ENCODE measurements at places on chromosomes 16 and 17.

GRCh38 chr16:27853651-27854050, 209.9 kb downstream of the GSG1L start:
- no peak for DNase-seq

GRCh38 chr17:5226940-5227878, 7.5 kb downstream of the SCIMP start:
- no peak for DNase-seq

DNA sequence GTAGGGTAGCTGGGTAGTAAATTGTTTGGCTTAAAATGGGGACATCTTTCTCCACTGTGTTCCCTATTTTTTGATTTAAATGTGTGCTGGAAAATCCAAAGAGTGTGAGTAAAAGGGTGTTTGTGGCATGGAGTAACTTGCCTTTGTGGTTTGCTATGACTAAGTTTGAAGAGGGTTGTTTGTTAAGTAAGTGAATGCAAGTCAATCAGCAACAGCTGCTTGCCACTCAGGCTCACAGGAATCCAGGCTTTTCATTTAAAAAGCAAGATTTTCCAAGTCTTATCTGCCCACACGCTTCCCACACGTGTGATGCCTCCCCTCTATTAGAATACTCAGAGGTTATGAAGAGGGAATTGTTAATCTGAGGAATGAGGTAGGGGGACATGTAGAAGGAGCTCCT, 847.7 kb upstream of the RBFOX1 start:
- no peak for DNase-seq

- no peak for DNase-seq
Measured at GRCh38 chr16:11446566-11447119, 101.4 kb downstream of the RMI2 start.

DNA sequence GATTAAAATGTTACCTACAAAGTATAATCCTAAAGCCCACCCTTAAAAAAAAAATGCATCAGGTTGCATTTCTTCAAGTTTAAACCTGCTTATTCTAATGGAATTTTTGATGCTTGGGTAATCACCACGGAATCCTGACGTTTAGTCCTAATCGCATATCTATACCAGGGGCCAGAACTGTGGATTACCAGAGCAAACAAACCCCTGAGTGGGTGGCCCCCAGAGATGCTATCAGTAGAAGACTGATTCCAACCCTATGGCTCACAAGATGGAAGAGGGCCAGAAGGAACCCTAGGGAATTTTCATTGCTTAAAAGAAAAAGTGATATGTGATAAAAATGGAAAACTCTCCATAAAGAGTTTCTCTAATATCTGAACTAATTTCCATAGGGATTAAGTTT, 152.2 kb upstream of the NOG start:
- DNase-seq: no peak

DNA sequence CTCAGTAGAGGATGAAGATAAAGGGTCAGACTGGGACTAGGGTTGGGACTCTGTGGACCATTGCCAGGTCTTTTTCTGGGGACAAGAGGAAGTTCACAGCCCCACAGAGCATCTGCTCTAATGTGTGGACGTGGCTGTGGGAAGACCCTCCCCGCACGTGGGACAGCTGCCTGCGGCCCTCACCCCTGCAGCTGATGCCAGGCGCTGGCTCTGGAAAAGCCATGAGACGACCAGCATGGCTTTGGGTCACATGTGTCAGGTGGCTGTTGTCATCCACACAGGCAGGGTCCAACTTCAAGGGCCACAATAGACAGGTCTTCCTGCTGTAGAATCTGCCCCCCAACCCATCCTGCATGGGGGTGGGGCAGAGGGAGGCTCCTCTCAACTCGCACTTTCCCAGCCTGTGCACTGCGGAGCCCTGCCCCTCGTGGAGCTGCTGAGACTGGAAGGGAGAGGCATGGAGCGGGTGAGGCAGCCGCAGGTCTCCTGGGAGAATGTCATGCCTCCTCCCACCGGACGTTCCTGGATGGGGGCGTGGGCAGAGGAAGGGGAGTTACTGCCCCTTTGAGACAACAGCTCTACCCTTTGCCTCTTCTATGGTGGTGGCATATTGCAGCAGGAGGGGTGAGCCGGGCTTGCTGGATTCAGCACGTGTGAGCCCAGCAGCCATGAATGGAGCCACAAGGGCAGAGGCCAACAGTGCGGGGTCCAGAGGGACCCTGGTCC, 53.4 kb downstream of the PIMREG start:
- DNase-seq: no peak

GRCh38 chr17:39217734-39218369, 7.9 kb downstream of the STAC2 start:
- no peak for DNase-seq

GRCh38 chr16:49986351-49987124, 38.5 kb upstream of the CNEP1R1 start:
- DNase-seq: no peak

GRCh38 chr16:66084306-66084705, 282.2 kb upstream of the CDH5 start:
- DNase-seq: no peak

DNA sequence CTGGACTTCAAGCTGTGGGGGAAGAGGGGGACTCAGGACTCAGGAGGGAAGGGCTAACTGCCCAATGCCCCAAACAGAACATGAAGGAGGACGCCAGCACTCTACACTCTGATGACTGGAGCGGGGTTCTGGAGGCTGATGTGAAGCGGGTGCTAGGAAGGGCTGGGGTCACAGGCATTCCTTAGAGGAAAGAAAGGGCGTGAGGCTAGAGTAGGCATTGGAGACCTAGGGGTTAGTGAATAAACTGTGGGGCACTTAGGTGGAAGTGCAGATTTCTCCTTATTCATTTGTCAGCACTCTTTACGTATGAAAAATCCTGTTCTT, 760 bp upstream of the LMF1 start:
- DNase-seq: no peak

- DNase-seq: no peak
Measured at GRCh38 chr16:54633943-54634362, 296.7 kb upstream of the IRX5 start.

- DNase-seq: no peak
Measured at GRCh38 chr16:86080131-86080875, 181.3 kb downstream of the IRF8 start.

- no peak for DNase-seq
Measured at GRCh38 chr17:65857718-65858117, 296.3 kb upstream of the AXIN2 start.

DNA sequence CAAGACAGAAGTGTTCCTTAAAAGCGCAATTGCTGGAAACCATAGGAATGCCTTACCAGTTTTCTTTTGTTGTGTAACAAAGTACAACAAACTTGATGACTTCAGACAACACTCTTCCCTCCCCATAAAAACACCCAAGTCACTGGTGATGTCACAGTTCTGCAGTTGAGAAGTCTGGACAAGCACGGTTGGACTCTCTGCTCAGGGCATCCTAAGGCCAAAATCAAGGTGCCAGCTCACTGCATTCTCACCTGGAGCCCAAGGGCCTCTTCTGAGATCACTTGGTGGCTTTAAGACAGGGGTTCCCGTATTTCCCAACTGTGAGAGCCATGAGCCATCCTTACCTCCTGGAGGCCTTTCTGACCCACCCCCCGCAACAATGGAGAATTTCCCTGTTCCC, 45.6 kb upstream of the MEAK7 start:
- no peak for DNase-seq

GRCh38 chr17:31715446-31715845, 143.6 kb downstream of the COPRS start:
- no peak for DNase-seq

GRCh38 chr16:57955572-57956188, 15.2 kb downstream of the CNGB1 start:
- no peak for DNase-seq

GRCh38 chr17:78110363-78111015, 18.1 kb downstream of the TMC6 start:
- DNase-seq: no peak

DNA sequence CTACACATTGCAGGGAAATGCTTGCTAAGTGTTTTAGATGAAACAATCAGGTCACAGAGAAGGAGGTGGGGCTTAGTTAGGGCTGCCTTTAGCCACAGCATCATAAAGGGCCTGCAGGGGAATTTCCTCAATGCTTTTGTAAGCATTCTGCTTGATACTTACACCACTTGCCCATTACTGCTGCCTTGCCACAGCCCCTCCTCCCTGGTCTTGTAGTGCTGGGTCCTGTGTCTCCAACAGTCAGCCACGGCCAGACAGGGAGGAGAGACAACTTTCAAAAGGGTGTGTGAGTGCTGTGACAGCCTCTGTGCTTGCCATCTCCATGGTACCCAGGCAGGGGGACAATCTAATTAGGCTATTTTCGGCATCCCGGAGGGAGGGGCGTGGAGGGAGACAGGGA, 111.2 kb downstream of the SHISA9 start:
- DNase-seq: no peak

DNA sequence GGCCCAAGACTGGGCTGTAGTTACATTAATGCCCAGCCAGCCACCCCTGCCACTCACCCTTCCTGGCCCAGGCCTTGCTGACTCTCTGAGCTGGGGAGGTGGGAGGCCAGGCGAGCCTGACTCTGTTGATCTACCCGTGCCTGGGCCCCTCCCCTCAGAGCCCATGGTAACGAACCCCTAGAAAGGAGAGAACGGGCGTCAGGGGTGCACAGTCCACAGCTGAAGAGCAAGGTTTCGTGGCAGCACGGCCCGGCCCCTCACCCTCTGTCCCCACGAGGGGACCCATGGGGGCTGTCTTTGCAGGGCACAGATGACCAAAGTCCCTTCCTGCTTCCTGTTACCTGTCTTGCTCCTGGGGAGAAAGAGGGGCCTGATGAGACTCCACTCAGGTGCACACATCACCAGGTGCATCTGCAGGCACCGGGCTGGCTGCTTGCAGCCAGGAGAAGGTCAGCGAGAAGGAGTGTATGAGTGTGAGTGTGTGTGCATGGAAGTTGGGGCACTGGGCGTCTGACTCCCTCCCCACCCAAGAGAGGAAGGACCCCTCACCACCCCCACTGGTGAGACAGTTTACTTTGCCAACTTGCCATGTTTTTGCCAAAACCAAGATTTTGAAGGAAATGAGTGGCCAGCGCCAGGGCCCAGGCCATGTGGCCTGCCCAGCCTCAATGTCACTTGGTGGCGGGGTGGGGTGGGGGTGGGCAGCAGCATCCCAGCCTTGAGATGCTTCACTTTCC, 359.1 kb downstream of the SEC14L1 start:
- no peak for DNase-seq

GRCh38 chr16:4365014-4365406, 6.6 kb upstream of the VASN start:
- no peak for DNase-seq

GRCh38 chr16:64749346-64749745, 372.5 kb downstream of the CDH11 start:
- DNase-seq: no peak

DNA sequence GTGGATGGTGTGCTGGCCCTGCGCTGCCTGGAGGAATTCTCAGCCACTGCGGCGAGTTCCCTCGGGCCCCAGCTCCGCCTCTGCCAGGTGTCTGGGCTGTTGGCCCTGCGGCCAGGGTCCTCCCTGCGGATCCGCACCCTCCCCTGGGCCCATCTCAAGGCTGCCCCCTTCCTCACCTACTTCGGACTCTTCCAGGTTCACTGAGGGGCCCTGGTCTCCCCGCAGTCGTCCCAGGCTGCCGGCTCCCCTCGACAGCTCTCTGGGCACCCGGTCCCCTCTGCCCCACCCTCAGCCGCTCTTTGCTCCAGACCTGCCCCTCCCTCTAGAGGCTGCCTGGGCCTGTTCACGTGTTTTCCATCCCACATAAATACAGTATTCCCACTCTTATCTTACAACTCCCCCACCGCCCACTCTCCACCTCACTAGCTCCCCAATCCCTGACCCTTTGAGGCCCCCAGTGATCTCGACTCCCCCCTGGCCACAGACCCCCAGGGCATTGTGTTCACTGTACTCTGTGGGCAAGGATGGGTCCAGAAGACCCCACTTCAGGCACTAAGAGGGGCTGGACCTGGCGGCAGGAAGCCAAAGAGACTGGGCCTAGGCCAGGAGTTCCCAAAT, 1.3 kb upstream of the TNFSF13 start:
- DNase-seq: no peak

GRCh38 chr17:35612924-35613521, 25.9 kb downstream of the AP2B1 start:
- peak; percentile 34 for DNase-seq

DNA sequence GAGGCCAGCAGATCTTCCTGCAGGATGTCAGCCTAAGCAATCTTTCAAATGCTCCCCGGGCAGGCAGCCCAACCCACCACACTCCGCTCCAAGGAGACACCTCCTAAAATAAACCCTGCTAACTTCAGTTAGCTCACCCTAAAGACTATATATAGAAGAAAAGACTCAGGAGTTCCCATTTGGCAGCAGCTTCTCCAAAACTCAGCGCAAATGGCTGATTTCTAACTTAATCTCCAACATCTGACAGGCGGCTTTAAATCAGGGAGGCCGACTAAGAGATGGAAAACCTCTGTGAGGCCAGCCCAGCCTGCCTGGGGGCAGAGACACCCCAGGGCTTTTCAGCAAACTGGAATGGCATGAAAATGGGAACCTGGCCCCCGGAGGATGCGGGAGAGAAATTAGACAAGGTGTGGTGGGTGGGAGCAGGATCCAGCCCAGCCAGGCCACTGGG, 91.6 kb downstream of the XYLT1 start:
- DNase-seq: no peak

DNA sequence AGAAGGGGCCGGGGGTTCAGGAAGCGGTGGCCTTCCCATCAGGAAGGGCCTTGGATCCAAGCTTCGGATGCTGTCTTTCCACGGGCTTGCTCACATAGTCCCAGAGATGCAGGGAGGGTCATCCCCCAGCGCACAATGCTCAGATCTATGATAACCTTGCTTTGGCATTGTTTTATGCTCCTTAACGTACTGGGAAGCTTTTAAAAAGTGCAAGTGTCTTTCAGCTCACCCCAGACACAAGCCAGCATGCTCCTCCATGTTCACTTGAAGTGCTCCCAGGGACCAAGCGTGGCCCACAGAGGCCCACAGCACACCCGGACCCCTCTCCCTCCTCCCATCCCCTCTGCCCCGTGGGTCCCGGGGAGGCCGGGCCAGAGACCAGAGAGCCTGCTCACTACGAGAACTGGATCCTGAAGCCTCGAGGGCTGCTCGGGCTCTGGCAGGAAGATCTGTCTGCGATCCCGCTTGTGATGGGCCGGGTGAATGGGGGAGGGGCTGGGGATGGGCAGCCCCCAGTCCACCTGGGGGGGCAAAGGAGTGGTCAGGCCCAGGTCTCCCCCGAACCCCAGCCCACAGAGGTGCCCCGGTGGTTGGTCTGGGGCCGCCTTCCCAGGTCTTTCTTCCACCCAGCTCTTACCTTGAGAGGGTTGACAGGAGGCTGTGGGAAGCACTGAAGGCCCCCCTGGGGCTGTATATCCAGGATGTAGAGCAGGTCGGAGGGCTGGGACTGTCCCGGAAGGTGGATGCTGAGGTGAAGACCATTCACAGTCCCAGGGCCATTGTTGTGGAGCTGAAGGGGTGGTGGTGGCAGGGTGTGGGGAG, 11.8 kb upstream of the FAM171A2 start:
- DNase-seq: no peak

- no peak for DNase-seq
Measured at GRCh38 chr17:66706851-66707450, 128.0 kb upstream of the CACNG5 start.
